ENCODE measurements at places on chromosomes 2 and 18.

GRCh38 chr2:168355121-168355520 is 101.0 kb upstream of the CERS6 start:
- DNase-seq: no peak

DNA sequence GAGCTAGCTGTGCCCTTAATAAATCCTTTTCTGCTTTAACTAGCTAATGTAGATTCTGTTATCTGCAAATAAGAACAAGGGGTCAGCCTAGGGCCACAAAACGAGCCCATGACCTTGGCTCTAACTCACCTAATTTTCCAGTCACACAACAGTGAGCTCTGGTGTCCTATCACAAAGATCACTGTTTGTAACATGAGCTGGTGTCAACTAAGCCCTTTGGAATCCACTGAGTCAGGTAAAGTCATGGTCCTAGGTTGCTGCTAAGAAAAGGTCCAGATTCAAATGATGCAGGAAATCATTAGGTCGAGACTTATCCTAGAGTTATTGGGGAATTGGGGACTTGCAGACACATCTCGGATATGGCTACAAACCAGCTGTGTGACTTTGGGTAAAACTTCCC is 49.9 kb downstream of the ST8SIA5 start:
- no peak for DNase-seq

DNA sequence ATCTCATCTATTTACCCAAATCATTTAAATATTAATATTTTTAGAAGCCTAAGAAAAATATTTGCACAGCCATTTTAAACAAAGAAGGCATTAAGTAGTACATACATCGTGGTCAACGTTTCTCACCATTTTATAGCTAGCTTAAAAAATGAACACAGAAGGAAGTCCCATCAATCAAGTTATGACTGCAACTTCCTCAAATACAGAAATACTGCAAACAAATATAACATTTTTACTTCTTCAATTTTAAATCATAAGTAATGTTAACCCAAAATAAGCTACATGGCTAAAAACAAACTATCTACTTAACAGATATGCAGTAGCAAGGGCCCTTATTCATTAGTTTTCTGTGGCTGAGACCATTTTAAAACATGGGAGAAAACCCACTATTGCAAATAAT is 30.6 kb downstream of the ITSN2 start:
- DNase-seq: no peak

DNA sequence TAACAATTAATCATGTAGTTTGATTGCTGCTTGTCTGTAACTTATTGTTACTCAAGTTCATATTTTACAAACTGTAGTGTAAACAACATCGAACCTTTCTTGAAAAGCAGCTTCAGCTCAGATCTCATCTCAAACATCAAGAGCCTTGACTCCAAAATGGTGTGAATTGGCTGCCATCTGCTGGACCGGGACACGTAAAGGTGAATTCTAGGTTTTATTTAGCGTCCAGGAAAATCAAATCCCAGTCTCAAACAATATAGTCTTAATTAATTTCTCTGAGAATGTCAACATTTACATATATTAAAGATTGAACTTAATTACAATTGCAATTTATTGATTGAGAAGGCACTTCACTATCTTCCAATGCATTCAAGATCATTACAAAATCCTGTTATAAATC is 453.0 kb downstream of the GALR1 start:
- peak; percentile 5 for DNase-seq
